ENCODE measurements at places on chromosomes 6 and 20.

DNA sequence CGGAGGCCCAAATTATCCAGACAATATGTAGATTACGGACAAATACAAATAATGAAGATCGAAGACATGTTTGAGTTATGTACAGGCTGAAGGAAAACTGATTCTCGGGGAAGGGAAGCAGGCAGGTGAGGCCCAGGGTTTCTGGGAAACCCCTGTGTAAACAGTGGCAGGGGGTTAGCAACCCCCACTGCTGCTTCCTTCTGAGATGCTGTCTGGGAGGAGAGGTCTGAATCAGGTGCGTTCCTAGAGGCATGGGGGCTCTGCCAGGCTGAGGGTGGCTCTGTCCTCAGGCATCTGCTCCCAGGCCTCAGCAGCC, 7.2 kb upstream of the MDGA1 start:
- DNase-seq, result no peak

GRCh38 chr6:136784910-136785746, 7.1 kb downstream of the MAP3K5 start:
- DNase-seq, result no peak

- DNase-seq, result peak; percentile 3
These were observed 98.1 kb upstream of the ASCC3 start for GRCh38 chr6:100979267-100979666.

DNA sequence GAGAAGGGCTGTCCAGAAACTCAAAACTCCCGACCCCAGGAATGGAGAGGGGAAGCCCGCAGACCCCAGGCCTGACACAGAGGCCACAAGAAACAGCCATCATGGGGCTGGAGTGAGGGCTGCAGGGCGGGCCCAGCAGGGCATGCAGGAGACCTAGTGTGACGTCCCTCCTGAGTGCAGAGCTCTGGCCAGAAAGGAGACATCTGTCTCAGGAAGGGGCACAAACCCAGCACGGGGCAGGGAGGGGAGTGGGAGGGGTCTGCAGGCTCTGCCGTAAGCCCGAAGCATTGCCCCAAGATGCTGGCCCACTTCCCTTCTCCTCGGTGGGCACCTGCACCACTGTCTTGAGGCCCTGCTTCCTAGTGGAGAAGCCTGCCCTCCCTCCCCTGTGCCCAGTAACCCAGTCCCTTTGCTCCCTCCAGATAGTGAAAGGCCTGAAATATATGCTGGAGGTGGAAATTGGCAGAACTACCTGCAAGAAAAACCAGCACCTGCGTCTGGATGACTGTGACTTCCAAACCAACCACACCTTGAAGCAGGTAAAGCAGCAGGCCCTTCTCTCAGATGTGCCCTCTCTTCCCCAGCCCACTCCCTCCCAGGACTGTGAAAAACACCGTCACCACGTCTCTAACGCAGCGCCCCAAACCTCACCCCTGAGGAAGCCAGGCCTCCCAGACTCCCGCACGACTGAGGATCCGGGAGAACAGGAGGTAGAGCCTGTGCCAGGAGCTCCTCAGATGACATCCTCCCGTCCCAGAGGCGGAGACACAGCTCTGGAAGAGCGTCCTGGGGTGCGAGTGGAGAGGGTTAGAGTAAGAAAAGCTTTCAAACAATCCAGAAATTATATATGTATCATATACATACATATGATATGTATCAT, 9.7 kb downstream of the CST7 start:
- no peak for DNase-seq

- DNase-seq, result no peak
These were observed 46.8 kb downstream of the EPM2A start for GRCh38 chr6:145688493-145688905.

GRCh38 chr6:52506476-52506875, 70.4 kb downstream of the TRAM2 start:
- no peak for DNase-seq

DNA sequence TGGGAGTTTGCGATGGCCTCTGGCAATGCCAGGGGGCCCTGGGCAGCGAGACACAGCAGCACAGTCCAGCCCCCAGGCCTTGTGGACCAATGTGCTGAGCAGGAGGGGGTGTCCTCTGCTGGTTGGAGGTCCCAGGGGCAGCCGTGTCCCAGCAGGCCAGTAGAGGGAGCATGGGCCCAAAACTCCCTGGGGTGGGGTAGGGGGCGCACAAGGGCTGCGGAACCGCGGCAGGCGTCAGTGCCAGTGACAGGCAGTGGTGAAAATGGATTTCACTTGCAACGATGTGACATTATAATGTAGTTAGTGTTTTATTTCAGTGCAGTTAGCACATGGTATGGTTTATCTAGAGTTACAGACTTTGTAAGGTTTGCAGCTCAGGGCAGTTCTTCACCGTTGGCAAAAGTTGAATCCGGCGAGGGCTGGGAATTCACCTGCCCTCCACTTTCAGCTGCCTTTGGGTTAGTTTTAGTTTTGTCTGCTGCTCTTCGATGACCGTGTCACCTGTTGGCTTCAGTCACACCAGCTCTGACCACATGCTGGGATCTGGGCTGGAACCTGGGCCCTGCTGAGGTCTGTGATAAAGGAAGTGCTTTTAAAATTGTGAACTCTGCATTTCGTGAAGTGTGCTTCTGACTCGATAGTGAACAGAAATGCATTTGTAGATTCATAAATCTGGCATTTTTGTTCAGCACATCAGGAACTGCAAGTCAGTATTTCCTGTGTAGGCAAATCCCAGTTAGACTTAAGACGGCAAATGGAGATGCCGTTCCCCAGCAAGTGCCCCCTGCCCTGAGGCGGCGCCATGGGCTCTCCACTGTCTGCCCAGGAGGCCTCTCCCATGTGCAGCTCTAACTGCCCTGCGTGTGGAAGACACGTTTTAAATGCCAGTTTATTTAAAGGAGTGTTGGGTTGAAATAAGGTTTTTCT, 46.8 kb downstream of the PYGB start:
- DNase-seq, result peak; percentile 69

- no peak for DNase-seq
These were observed 17.6 kb downstream of the BHLHE23 start for GRCh38 chr20:62989201-62989601.

DNA sequence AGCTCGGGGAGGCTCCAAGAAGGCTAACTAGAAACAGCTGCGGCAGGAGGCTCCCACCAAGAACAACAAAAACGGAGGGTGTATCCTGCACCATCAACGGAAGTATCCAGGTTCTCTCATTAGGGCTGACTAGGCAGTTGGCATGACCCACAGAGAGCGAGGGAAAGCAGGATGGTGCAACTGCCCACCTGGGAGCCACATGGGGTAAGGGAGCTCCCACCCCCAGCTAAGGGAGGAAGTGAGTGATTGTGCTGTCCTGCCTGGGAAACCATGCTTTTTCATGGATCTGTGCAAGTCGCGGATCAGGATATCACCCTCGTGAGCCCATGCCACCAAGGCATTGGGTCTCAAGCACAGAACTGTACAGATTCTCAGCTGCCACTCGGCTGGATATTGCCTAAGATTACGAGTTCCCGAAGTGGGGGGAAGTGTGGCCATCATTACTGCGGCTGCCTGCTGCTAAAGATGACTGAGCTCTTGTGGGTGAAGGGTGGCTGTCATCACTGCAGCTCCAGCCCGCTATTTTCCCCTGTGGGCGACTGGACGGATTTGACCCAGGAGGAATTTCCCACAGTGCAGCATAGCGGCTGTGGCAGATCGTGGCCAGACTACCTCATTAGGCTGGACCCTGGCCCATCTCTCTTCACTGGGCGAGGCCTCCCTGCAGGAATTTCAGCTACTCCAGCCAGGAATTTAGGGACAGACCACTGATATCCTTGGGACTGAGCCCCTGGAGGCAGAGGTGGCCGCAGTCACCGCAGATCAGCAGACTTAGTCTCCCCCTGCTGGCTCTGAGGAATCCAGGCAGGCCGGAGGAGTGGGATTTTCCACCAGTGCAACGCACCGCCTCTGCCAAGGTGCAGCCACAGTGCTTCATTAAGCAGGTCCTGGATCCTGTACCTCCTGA, 515.7 kb downstream of the FRK start:
- DNase-seq, result no peak

- no peak for DNase-seq
These were observed 10.9 kb upstream of the B4GALT5 start for GRCh38 chr20:49724408-49725223.

DNA sequence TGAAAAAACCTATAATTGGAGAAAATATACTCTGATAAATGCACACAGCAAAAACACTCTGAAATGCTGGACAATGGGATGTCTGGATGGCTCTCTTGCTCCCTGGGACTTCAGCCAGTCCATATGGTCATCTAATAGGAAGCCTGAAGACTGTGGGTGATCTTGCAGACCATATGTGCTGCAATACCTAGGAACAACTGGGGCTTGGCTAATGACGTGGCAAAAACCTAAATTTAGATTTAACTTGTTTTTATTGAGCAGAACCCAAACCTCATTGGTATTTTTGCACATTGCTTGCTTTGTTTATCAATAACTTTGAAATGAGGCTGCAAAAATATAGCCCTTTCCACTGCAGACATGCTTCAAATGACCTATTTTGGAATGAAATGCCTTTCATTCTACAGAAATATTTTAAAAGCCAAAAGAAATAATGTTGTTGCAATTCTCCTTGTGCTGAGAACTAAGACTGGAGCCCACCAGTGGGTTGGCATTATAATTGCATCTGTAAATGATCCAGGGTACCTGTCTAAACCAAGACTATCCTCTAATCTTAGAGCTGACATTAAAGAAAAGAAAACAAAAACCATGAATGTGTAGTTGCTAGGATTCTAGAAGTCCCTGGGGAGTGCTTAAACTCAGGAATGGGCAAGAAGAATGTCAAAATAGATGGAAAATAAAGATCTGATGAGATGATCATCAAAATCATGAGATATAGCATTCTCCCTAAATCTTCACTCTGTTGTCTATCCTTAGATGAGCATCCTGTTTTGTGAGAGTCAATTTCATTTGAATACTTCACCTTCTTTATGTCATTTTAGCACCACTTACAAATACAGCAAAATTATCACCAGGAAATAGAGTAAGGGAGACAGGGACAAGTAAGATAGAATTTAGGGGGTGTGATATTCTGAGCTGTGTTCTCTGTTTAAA, 152.1 kb upstream of the RIMS1 start:
- DNase-seq, result no peak

- no peak for DNase-seq
These were observed 19.7 kb upstream of the GSTA4 start for GRCh38 chr6:53014744-53015143.

DNA sequence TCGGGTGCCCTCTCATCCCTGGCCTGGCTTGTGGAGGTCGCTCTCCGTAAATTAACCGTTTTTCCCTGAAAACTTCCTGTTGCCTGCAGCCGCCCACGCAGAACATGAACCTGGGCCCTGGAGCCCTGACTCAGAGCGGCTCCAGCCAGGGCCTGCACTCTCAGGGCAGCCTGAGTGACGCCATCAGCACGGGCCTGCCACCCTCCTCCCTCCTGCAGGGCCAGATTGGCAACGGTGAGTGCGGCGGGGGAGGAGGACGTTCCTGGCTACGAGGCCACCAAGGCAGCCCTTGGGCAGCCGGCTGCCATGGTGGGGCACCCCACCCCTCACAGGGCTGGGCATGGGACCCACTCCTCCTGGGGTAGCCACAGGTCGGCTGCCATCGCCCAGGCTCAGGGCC, 17.8 kb downstream of the SS18L1 start:
- no peak for DNase-seq

GRCh38 chr6:119170447-119171087, 92.1 kb upstream of the FAM184A start:
- DNase-seq, result no peak

- no peak for DNase-seq
These were observed 737.9 kb downstream of the EYS start for GRCh38 chr6:64969139-64969538.

GRCh38 chr6:109794201-109794923, 103.3 kb downstream of the FIG4 start:
- no peak for DNase-seq

DNA sequence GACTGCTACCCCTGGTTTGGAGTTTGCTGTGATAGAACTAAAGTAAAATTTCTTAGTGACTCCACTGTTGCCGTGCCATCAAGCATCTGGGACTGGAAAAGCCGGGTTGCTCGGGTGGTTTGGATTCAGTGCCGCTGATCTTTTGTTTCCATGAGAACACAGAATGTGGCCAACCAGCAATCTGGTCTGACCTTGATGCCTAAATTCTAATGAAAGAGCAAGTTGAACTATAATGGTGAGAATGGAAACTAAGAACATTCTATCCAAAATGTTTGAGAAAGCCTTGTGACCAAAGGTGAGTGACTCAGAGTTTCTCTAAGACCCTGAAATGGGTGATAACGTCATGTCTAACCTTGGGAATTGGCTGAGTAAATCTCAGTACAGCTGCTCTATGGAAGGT, 9.9 kb upstream of the PI16 start:
- DNase-seq, result no peak

DNA sequence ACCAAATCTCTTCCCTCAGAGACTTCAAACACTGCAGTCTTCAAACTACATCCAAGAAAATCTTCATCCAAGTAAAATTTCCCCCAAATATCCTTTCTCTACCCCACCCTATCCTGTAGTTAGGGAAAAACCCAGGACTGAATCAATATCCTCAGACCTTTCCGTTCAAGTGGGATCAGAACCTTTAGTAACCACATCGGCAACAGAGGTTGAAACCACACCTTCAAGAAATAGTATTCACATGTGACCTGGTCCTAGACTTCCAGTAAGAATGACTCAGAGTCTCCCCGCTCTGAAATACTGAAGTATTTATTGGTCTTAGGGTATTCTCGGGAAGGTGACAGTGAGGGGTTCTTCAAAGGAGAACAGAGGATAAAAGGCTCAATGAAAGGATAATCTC, 8.7 kb downstream of the HLA-DPA1 start:
- DNase-seq, result no peak

DNA sequence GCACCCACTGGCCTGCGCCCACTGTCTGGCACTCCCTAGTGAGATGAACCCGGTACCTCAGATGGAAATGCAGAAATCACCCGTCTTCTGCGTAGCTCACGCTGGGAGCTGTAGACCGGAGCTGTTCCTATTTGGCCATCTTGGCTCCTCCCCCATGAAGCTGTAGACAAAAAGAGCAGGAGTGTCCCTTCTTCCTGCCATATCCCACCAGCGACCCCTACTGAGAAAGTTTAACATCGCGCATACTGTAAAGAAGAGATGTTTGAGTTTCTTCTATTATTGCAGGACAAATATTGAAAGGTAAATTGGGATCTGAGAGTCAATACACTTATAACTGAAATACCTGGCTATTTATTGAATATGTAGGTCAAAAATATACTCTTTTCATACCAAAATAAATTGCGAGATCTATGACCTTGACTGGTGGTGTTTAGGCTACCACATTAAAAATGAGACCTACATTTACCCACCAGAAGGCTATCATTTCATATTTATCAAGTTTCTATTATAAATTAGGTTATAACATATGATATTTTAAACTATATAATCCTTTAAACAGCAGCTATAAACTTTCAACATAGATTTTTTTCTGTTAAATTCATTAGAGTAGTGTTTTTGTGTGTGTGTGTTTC, 586.3 kb downstream of the HTR1B start:
- no peak for DNase-seq

DNA sequence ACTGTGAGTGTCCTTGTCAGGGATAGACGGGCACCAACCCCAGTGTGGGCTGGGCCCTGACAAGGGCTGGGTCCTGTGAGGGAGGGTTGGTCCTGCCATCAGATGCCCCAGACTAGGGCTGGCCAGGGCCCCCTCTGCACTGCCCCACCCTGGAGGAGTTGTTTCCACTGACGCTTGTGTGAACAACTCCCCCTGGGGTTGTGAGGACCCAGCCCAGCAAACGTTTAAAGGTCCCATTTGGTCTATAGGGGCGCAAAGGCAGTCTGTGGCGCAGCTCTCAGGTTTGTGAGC, 104.1 kb downstream of the BMP7 start:
- no peak for DNase-seq

All from retina (tissue), 1 donor.